ENCODE measurements at places on chromosomes 2 and 18.

GRCh38 chr2:72143441-72144273 lies 4.0 kb downstream of the CYP26B1 start:
- DNase-seq = no peak

- peak; percentile 37 for DNase-seq
Measured at GRCh38 chr2:85577386-85578242, at the start of gene VAMP8. TSS of gene VAMP8 (plus strand) at chr2:85577586. CDS start at chr2:85577647, 61 bp downstream.

DNA sequence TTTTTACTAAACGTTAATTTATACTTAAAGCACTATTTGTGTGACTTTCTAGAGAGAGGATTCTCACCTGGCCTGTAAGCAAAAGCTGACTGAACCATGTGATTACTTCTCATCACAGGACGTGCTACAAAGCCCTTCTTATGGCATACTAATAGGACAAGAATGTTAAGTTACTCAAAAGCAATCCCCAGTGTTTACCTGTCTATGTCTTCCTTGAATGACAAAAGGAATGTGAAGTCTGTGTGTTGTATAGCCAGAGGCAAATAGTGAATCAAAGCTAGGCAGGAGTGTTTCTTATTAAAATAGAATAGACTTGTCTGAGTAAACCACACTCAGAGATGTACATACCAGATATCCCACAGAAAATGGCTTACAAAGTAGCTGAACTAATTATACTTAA lies 1465.5 kb downstream of the SUCLG1 start:
- no peak for DNase-seq

DNA sequence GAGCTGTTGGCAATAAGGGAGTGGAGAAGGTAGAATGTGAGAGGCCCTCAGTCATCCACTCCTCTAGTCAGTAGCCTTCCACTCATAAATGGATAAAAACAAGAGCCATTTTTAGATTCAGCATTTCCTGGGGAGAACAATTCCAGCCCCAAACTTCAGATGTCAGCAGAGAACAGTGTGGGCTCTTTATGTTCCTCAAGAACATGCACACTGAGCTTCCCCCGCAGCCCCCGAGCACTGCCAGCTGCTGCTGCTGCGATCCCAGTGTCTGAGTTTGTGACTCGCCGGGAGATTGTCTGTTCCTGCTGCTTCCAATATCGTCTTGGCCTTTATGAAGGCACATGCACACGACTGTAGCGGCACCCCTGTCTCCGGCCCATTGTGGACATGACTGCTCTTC lies 143.7 kb upstream of the CTNNA2 start:
- DNase-seq = no peak

Data from hematopoietic multipotent progenitor cell treated with erythropoietin and hydrocortisone succinate and interleukin-3 and kit ligand, for 15 days (in vitro differentiated cells).